ENCODE measurements at places on chromosomes 5 and 9. TPM values are rescaled to one million over a fixed set of nuclear protein-coding genes. Genes with fewer than 3 reads are reported as not detected.

SLIT3 gene
- not detected for total RNA-seq

CCL21 gene
- total RNA-seq, result not detected

SLC34A1 gene
- total RNA-seq, result 0.63 TPM

SKP2 gene
- total RNA-seq, result 81.1 TPM

LCNL1 gene
- not detected for total RNA-seq

CARTPT gene
- not detected for total RNA-seq

PCDHA13 gene
- not detected for total RNA-seq

PCDHGA5 gene
- 4.9 TPM for total RNA-seq

TMEM171 gene
- total RNA-seq, result not detected

FAM78A gene
- 35.0 TPM for total RNA-seq

SPINK4 gene
- not detected for total RNA-seq

PIP5KL1 gene
- 4.4 TPM for total RNA-seq

PPP2CA gene
- 178 TPM for total RNA-seq

WDR41 gene
- total RNA-seq, result 92.0 TPM

CDH12 gene
- not detected for total RNA-seq

LRRC70 gene
- 1.3 TPM for total RNA-seq

SLC22A4 gene
- total RNA-seq, result not detected

C5orf58 gene
- total RNA-seq, result not detected

IL9 gene
- total RNA-seq, result not detected

SRA1 gene
- total RNA-seq, result 24.5 TPM

All from OCI-LY7 (cell line).